Esophagus squamous epithelium (tissue), 5 donors: ENCODE measurements at places on chromosomes 6 and 20.

- no peak for DNase-seq
Measured at GRCh38 chr20:62766716-62767115, 29.6 kb upstream of the MRGBP start.

- DNase-seq: no peak
Measured at GRCh38 chr6:167762259-167762962, 64.3 kb upstream of the AFDN start.

GRCh38 chr6:6121943-6122342 is 115.2 kb upstream of the NRN1 start:
- no peak for DNase-seq

GRCh38 chr6:123804787-123805540 is 1.3 kb downstream of the NKAIN2 start:
- DNase-seq: no peak

DNA sequence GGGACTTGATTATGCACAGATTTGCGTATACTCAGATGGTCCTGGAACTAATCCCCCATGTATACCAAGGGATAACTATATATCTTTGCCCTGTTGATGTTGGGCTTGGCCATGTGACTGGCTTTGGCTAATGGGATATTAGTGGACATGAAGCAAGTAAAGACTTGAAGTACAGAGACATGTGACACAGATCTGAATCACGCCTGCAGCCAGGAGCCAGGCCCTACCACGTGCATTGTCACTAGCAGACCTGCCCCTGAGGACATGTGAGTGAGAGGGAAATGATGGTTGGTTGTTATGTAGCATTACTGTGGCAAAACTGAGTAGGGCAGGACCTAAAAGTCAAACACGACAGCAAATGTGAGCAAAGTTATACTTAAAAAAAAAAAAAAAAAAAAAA is 155.7 kb downstream of the AKAP7 start:
- DNase-seq: no peak

DNA sequence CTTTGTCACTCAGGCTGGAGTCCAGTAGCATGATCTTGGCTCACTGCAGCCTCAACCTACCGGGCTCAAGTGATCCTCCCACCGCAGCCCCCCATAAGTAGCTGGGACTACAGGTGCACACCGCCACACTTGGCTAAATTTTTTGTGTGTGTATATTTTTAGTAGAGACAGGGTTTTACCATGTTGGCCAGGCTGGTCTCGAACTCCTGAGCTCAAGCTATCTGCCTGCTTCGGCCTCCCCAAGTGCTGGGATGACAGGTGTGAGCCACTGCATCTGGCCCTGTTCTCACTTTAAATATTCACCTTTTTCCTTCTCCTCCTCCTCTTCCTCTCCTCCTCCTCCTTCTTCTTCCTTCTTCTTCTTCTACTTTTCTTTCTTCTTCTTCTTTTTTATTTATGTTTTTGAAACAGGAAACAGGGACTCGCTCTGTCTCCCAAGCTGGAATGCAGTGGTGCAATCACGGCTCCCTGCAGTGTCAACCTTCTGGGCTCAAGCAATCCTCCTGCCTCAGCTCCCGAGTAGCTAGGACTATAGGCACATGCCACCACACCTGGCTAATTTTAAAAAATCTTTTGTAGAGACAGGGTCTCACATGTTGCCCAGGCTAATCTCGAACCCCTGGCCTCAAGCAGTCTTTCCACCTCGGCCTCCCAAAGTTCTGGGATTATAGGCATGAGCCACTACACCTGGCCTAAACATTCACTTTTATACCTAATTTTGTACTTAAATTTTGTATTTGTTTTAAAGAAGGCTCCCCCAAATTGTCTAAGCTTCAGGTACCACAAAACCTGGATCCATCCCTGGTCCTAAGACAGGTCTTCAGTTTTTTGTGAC is 47.2 kb upstream of the NCOA3 start:
- no peak for DNase-seq

GRCh38 chr6:11358904-11359830 is 126.7 kb upstream of the NEDD9 start:
- DNase-seq: no peak

GRCh38 chr6:111792914-111793700 is 80.1 kb downstream of the FYN start:
- DNase-seq: no peak

- DNase-seq: no peak
Measured at GRCh38 chr6:41934278-41935192, 7.1 kb downstream of the CCND3 start.

- no peak for DNase-seq
Measured at GRCh38 chr6:54085047-54085446, 26.2 kb upstream of the MLIP start.

GRCh38 chr20:49297605-49298530 is 20.0 kb upstream of the ZNFX1 start:
- DNase-seq: no peak
